ENCODE measurements at places on chromosomes 11 and 22.
A peak's percentile ranks its signal among the peaks of the same experiment; 100 is the strongest.

DNA sequence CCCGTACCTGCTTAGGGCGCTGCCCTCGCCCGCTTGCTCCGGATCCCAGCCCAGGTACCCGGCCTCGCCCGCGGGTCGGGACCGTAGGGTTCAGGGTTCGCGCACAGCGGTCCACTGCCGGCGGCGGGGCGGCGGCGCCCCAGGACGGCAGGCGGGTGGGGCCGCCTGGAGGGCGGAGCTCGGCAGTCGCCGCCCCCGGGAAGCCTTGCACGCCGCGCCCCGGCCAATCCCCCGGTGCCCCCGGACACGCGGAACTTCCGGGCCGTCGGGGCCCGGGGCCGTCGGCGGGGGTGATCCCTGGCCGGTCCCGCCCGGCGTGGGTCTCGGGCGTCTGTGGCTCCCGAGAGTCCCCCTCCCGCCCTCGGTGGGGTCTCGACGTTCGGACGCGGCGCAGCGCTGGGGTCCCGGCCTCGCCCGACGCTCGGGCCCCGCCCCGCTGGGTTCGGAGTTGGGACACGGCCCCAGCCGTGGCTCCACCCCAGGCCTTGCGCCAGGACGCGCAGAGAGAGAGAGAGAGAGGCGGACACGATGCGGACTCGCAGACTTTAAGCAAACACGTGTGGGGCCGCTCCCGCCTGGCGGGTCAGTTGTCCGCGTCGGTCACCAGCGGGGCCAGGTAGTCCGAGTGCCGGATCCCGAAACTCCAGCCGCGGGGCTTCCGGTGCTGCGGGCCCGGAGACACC lies at the start of gene TYMP:
TYMP (minus strand) TSS at position 116 of the 683 bp plus-strand sequence. CDS start 303 bp downstream, outside the sequence.
- DNase-seq, result peak; percentile 91

- no peak for DNase-seq
These were observed 6.7 kb upstream of the PAX6 start for GRCh38 chr11:31817621-31818424.

DNA sequence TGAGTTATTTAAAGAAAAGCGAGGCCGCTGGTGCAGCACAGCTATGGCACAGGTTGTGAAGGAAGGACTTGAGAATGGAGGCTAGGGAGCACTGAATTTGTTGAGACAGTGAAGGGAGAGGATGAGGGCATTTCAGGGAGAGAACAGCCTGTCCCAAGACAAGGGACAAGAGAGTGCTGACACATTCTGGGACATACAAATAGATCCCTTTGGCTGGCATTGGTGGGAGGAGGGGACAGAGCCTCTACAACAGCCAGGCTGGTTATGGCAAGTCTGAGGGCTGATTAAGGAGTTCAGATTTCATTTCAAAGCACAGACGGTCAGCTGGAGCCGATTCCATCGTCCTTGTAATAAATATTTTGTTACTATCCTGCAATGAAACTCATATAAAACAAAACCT lies 1.7 kb upstream of the SLC29A2 start:
- no peak for DNase-seq

GRCh38 chr11:118212131-118212725 lies 12.6 kb downstream of the JAML start:
- DNase-seq, result no peak

- no peak for DNase-seq
These were observed 823.6 kb downstream of the TBC1D22A start for GRCh38 chr22:47586038-47586437.

DNA sequence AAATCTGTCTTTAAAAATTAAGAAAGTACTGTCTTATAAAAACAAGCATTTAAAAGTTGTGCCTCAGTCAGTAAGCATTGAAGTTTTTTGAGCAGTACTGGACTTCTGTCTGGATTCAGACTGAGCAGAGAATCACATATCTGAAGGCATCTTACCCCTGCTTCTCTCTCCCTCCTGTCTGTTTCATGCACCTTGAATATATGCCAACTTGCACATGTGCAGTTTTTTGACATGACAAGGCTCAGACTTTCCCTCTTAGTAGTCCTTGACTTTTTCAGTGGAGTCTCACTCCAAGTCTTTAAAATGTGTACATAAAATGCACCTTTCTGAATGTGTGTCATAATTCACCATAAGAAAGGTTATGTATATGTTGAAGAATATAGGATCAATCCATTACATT lies 19.8 kb downstream of the SPECC1L start:
- DNase-seq, result no peak

DNA sequence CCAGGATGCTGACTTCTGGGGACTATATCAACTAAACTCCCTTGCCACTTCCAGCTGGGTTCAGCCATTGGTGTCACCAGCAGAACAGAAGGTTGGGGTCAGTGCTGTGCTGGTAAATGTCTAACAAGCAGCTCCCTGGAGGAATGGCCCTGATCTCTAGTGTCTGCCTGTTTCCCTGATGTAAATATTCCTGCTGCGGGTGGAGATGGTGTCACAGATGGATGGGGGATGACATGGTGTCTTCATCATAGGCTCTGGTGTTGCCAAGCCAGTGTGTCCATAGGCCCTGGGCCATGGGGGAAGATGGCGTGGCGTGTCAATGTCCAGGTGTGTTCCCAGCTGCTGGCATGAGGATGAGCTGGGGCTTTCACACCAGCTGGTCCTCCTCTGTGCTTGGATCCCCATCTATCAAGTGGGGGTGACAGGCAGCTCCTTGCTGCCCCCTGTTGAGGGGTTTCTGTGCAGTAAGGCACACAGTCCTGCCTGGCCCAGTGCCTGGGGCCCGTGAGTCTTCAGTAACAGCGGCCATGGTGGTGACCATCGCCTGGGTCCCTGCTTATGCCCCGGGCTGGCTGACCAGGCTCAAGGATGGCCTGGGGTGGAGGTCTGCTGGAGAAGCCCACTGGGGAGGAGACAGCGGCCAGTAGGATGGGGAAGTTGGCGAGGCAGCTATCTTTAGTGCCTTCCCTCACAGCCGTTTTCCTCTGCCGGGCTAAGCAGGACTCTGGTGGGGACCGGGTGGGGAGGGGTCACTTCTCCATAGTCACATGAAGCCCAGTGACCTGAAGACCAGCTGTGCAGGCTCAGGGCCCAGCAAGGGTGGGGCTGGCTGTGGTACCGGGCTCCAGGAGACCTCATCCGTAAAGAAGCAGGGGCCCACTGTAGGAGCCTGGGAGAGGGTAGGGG lies 12.7 kb downstream of the RPL3 start:
- DNase-seq, result peak; percentile 77

GRCh38 chr11:92888696-92889095 lies 80.8 kb upstream of the MTNR1B start:
- no peak for DNase-seq

- DNase-seq, result no peak
These were observed 222.7 kb downstream of the SNX19 start for GRCh38 chr11:130693543-130693942.

DNA sequence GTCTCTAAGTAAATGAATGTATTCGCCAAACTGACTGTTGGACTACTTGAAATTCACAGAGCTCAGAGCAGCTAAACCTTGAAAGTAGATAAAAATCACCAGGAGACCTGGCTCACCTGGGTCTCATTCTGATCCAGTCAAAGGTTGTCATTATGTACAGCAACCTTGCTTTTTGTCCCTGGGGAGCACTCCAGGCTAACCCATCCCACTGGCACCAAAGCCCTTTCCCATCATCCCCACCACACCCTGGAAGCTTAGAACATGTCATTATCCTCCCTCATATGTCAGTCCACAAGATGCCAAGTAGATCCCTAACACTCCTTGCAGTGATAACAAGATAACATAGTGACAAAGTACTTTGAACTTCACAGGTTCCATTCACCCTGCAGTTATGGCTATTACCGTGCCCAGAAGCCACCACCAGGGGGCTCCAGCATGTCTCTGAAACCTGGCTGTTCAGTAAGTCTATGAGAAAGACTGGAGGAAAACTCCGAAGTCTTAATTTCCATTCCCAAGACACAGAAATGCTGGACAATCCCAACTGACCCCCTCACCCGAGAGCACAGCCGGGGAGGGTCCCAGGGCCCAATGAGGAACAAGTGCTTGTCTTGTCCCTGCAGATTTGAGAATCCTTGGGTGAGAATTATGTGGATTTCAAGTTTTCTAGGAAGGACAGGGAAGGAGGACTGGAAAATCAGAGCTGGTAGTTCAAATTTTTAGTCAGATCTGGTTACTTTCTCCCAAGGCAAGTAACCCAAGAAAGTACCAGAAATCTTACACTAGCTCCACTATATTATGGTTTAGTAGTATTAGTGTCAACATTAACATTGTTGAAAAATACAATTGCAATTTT lies 43.0 kb upstream of the USP47 start:
- peak; percentile 78 for DNase-seq

DNA sequence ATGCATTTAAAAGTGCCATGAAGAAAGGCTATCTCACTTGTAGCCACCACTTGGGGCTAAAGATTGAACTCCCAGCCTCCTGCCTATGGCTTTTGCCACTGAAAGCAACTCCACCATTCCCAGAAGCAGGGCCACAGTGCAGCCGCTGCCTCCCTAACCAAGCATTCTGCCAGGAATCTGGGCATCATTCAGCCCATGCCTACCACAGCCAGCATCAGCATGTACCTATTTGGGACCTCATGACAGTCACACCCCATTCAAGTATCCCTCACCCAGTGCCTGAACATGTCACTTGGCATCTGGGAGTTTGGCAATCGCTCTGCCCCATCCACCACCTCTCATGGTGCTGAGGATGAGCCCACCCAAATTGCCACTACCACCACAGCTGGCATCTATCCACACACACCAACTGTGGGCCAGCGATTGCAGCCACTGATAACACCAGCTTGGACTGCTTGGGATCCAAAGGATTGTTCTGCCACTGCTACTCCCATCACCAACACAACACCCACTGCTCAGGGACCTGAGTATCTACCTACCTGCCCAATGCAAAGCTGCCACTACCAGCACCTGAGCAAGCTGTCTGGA lies 234.4 kb downstream of the GRM5 start:
- DNase-seq, result no peak

DNA sequence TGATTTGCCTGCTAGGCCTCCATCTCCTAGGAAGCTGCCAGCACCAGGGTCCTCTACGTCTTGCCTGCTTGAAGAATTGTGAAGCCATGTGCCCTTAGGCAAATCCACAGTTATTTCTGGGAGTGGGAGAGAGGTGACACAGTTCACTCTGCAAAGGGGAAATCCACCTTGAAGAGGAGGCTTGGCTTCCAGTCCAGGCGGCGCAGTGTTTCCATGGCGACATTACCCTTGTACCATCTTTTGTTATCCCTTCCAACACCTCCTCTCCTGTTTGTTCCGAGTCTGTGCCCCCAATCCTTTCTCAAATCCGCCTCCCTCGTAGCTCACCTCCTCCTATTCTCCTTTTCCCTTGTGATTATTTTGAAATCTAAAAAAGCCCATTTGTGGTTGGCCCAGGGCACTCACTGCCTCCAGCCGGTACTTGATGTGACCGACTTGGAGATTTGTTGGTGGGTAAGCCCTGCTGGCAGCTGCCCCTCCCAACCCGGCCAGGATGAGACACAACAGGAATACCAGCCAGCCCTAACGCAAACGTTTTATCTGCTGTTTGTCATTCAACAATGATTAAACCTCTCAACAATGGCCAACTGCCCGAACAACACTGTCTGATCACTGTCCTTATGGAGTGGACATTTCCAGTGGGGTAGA lies 18.4 kb downstream of the SYT13 start:
- no peak for DNase-seq

DNA sequence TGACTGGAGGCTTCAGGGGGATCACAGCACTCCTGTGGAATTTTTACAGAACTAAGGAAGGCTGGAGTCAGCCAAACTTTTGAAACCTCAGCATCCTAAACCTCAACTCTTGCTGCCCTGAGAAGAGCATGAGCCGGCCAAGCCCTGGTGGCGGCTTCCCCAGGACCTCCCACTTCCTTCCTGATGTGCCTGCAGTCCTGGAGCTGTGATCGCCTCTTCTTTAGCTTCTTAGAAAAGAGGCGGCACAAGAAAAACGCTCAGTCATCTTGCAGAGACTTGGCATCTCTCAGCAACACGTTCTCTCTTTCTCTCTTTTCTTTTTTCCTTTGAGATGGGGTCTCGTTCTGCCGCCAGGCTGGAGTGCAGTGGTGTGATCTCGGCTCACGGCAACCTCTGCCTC lies 40.4 kb upstream of the AMPD3 start:
- peak; percentile 79 for DNase-seq

DNA sequence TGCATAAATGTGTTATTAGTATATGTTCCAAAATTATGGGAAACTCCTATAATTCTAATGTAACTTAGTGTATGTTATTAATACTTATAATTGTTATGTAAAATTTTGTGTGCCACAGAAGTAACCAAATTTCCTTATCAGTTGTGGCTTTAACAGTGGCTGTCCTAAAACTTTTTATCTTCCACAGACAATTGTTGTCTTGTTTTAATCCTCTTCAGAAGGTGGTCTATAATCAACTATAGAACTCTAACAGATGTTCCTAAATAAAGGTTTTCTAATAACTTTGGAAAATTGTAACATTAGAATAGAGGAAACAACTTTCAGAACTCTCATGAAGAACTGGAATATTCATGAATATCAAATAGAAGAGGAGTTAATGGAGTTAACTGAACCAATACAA lies 44.4 kb upstream of the DBX1 start:
- DNase-seq, result no peak

DNA sequence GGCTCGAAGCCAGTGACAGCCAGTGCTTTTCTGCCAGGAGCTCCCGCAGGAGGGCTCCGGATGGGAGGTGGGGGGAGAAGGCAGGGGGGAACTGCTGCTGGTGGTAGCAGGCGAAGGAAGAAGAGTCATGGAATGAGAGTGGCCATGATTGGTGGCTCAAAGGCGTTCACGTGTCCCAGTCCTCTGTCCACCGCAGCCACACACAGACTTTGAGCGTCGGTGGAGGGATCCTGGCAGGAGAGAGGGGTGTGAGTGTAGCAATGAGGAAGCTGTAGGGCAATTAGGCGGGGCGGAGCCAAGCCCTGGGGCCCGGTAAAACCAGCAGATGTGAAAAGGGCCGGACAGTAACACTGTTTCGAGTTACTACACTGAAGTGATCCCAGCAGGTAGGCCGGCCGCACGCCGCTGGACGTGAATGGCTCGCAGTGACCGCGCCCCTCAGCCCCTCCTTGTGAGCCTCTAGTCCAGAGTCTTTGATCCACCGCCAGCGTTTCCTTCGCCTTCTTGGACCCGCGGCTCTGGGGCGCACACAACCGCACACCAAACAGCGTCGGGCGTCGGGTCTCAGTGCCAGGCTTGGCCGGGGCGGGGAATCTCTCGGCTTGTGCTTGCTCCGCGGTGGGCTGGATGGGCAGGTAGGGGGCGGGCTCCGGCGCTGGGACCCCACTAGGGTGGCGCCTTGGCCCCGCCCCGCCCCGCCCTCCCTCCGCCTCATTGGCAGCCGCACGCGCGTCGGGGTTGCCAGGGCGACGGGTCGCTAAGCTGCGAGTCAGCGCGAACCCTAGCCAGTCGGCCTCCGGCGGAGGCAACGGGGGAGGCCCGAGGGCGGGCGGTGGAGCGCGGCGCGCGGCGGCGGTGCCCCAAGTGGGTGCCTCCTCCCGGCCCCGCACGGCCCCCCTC lies at the start of gene LRRC10B:
LRRC10B (plus strand) TSS at position 788 of the 900 bp plus-strand sequence. CDS start 250 bp downstream, outside the sequence.
- DNase-seq, result peak; percentile 48

DNA sequence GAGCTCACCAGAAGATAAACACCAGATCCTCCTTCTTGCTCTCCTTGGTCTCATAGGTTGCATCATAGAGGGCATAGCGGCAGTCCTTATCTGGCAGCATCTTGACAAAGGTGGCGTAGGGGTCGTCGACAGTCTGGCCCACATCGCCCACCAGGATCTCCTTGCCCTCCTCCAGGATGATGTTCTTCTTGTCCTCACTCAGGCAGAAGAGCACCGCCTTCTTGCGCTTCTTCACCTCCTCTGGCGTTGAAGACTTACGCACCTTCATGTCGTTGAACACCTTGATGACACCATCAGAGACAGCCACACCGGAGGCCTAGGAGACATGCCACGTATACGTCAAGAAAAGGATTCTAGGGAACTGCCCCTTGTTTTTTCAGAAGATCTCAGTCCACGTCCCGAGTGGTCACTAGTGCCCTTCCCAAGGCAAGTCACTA lies 2.0 kb downstream of the CFL1 start:
- DNase-seq, result no peak

GRCh38 chr22:32265882-32266767 lies 11.0 kb upstream of the SLC5A4 start:
- peak; percentile 86 for DNase-seq
